ENCODE measurements at places on chromosomes 16 and 17.

DNA sequence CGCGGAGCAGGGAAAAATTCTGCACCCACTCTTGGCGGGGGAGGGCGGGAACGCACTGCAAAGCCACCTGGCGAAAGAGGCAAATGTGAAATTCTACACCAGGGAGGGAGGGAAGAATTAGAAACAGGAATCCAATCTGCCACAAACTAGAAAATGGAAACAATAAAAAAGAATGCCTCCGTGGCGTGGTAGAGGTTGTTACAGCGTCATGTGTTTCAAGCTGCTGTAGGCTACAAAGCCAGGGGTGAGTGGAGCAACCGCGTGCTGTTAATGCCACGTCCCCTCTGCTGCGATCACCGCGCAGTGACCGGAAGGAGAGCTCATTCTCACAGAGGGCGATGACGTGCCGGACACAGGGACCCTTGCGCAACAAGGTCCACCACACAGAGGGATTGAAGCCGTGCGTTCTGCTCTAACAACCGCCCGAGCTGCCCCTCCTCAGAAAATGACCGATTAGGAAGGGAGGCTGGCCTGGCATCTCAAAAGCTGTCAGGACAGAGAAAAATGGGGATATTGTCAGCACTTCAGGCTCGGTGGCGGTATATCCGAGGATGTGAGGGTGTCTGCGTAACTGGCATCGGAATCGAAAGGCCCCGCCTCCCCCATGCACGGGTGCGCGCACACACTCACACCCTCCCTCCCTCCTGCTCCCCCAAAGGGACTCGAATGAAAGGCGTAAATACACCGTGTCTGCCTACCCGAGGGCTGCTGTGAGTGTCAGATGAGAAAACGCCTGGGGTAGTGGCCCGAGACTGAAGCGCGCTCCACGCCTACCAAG is 70.8 kb upstream of the TNRC6C start:
- DNase-seq = peak; percentile 26

DNA sequence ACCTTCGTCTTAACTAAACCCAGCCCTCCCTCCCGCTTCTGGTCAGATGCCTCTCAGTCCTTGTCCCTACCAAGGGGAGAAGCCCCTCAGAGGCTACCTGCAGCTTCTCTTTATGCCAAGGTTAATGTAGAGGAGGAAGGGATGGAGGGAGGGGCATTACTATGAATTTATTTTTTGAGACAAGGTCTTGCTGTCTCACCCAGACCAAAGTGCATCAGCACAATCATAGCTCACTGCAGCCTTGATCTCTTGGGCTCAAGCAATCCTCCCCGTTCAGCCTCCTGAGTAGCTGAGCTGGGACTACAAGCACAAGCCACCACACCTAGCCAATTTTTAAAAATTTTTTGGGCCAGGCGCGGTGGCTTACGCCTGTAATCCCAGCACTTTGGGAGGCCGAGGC is 15.3 kb downstream of the EPOP start:
- DNase-seq = no peak

- no peak for DNase-seq
Measured at GRCh38 chr17:16354585-16354984, 1.3 kb upstream of the CENPV start.

GRCh38 chr17:27944546-27945332 is 51.6 kb upstream of the LYRM9 start:
- DNase-seq = no peak

DNA sequence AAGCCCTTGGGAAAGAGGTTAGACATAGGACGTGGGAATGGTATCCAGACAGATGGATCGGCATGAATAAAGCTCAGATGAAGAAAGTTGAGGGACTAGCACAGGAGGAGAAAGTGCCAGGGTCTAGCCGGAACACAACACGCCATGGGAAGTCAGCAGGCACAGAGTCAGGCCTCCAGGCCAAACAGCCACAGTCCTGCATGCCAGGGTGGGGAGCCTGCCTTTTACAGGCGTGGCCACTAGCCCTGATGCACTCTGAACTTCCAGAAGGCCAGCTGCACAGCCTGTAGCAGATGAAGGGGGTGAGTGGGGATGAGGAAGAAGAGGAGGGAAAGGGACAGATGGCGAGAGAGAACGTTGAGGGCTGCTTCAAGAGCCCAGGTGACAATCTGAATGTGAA is 5.2 kb downstream of the B9D1 start:
- no peak for DNase-seq

- no peak for DNase-seq
Measured at GRCh38 chr16:78543023-78543422, 443.6 kb downstream of the WWOX start.

Measured in activated CD8-positive, alpha-beta memory T cell treated with anti-CD3 and anti-CD28 coated beads for 48 hours (primary cell).